Activated T-helper 1 cell treated with anti-CD3 and anti-CD28 coated beads, Interleukin-2, amount 50 U/mL, for 16 hours (primary cell): ENCODE measurements at places on chromosomes 3 and 15.

- DNase-seq, result peak; percentile 66
Measured at GRCh38 chr15:40104865-40105516, 3.7 kb downstream of the BMF start.

DNA sequence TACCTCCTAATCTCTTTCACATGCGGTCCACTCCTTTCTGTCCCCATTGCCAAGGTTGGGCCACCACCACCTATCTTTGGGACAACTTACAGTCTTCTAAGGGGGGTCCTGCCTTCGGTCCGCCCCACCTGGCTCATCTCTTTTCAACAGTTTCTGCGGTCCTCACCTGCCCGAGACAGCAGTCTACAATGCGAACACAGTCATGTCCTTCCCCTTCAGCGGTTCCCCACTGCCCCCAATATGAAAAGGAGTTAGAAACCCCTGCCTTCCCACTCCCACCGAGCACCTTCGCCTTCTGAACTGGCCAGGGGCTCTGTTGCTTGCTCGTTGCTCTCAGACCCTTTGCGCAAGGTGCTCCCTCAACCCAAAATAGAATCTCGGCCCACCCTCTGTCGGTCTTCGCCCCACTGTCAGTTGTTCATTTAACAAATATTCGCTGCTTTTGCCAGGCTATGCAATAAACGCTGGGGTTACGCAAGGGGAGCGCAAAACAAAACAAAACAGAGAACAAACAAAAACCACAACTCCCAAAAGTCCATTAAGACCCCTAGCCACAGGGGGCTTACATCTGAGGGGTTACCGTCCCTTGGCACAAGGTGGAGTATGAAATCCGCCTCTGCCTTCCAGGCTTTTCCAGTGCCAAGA lies 611 bp upstream of the FANCI start:
- DNase-seq, result no peak

DNA sequence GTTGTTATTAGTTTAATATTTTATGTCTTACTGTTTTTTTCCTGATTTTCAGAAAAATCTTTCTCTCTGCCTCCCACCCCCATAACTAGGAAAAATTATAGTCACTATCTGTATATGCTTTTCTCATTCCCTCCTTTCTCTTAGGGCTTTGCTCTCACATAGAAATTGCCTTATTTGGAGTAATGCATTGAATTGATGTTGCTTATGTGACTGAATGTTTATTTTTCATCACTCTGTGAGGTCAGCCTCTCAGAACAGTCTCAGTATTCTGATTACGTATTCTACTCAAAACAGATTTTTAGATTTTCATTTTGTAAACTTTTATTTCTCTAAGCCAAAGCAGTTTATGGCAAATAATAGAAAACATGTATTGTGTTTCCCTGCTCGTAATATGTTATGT lies 121.0 kb downstream of the SLMAP start:
- no peak for DNase-seq

- DNase-seq, result no peak
Measured at GRCh38 chr15:63933522-63933921, 99.8 kb upstream of the HERC1 start.

- no peak for DNase-seq
Measured at GRCh38 chr3:27729748-27730611, 7.9 kb upstream of the EOMES start.
